ENCODE measurements at places on chromosomes 1 and 21.

- DNase-seq, result peak; percentile 15
Measured at GRCh38 chr1:43706598-43707189, 642 bp upstream of the ST3GAL3 start.

DNA sequence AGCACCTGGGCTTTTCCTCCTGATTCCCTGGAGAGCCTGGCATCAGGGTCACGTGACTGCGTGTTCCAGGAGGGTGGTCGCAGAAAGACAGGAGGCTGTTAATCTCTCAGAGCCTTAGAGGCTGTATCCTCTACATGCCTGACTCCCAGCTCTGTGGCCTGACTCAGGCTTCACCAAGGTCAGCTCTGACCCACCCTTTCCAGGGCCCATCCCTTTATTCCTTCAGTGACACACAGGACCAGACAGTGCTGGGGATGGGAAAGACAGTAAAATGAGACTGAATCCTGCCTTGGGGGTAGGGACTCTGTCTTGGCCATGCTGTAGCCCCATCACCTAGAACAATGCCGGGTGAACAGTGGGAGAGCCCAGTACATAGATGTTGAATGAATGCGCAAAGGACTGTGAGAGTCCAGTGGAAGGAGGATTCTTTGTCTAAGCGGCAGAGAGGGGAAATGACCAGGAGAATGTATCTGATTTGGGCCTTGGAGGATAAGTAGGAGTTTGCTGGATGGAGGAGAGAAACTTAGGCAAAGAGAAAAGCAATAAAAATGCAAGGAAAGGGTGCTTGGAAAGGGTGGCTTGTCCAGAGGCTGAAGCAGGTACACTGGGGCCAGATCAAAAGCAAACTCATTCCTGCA, 33.0 kb downstream of the EPHX1 start:
- DNase-seq, result no peak

DNA sequence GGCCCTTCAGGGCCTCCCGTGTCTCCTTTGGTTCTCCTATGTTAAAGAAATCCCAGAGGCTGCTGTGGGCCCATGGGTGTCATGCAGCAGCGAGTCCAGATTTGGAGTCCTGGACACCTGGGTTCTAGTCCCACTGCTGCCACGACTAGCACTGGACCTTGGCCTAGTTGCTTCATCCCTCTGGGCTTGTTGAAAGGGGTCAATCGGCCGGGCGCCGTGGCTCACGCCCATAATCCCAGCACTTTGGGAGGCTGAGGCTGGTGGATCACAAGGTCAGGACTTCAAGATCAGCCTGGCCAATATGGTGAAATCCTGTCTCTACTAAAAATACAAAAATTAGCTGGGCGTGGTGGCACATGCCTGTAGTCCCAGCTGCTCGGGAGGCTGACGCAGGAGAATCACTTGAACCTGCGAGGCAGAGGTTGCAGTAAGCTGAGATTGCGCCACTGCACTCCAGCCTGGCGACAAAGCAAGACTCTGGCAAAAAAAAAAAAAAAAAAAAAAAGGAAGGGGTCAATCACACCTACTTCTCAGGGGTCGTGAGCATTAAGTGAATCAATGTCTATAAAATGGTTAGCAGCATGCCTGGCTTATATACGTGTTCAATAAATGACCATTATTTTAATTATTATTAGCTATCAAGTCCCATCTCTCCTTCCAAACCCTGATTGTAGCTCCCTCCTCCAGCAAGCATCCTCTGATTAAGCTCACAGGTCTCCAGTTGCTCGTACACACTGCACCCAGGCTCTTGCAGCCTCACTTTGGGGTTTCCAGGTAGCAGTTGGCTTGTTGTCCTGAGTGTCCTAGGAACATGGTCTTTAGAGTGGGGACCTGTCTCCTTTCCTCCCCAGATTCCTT, 43.8 kb downstream of the KIRREL1 start:
- no peak for DNase-seq

DNA sequence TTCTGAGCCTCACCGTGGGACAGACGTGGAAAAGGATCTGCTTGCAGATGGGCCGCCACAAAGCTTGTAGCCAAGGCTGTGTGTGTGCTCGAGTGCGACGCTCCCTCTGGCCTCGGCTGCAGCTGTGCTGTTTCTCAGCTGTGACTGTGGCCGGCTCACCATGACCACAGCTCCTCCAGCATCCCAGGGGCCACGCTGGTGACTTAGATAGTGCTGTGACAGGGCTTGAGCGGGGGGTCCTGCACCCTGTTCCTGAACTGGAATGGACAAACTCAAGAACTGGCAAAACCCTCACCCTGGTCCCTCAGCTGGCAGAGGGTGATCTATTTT, 17.4 kb upstream of the ACTRT2 start:
- DNase-seq, result no peak

GRCh38 chr1:218209351-218209861, 75.7 kb upstream of the RRP15 start:
- no peak for DNase-seq

DNA sequence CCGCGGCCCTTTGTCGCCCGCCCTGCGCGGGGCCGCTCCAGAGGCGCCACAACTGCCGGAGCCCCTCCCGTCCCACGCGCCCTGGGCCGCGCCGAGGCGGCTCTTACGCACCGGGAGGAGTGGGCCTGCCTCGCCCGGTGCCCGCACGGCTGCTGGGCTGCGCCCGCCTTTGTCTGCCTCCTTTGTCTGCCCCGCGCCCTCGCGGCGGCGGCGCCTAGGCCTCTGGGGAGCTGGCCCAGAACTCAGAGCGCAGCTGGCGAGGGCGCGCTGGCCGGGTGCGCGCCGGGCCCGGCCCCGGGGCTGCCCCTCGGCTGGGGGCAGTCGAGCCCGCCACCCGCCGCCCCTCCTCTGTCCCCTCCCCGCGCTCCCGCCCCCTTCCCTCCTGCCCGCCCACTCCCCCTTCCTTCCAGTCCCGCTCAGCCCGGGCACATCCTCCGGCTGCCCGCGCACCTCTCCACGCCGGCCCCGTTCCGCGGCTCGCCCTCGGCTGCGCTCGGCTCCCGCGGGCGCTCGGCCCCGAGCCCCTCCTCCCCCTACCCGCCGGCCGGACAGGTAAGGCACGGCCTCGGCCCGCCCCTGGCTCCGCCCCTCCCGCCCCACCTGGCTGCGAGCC, at the start of gene DRAXIN:
Gene DRAXIN (plus strand): TSS at position 409 of the 613 bp plus-strand sequence. CDS start 14,549 bp downstream, outside the sequence.
- no peak for DNase-seq

GRCh38 chr1:212147581-212148033, 112.1 kb downstream of the DTL start:
- DNase-seq, result no peak

- DNase-seq, result no peak
Measured at GRCh38 chr1:203422656-203423055, 53.0 kb upstream of the PRELP start.

DNA sequence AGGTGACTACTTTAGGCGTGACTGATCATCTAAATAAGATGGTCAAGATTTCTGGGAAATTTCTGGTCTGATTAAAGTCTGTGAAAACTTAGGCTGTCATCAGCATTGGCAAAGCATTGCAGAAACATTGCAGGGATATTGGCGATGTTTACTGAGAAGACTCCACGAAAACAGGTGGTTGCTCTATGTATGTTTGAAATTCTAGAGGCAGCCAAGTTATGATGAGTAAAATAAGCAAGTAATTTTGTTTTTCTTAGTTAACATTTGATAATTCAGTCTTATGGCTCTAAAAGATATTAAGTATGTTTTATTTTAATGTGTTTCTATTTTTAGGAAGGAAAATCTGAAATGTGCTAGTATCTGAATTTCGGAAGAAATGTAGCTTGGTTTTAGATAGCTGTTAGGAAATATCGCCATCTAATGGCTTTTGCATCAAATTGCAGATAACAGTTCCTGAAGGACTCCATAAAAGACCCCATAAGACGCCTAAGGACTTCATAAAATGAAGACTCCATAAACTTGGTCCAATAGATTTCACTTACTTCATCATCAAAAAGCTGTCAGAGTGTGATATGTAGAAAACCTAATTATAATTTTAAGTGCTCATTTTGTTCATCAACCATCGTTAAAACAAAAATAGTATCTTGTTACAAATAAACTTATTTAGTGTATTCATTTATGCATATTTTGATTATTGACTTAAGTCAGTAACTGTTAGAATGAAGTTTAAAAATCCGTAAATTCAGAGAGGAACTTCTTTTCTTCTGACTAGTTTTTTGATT, 344.6 kb downstream of the RYR2 start:
- no peak for DNase-seq

GRCh38 chr1:223844787-223845036, 1.0 kb downstream of the TP53BP2 start:
- DNase-seq, result peak; percentile 37

DNA sequence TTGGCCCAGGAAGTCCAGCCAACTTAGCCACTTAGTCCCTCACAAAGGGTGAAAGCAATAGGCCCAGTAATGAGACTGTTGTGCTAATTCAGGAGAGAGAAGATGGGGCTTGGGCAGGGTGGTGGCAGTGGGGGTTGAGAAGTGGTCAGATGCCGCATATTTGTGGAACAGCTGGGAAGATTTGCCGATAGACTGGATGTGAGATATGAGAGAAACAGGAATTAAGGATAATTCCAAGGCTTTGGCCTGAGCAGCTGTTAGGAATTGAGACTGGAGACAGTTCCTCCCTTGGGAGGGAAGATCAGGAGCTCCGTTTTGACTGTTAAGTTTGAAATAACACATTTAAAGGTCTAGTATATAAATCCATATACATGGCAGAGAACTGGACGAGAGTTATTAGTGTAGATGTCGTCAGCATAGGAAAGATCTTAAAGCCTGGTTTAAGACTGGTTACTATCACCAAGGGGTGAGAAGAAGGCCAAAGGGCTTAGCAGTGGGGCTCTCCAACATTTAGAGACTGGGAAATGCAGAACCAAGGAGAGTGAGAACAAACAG, 323.7 kb upstream of the FAM78B start:
- DNase-seq, result no peak

- no peak for DNase-seq
Measured at GRCh38 chr1:202088206-202088605, 34.5 kb upstream of the GPR37L1 start.

- no peak for DNase-seq
Measured at GRCh38 chr1:117810553-117810952, 118.9 kb downstream of the GDAP2 start.

DNA sequence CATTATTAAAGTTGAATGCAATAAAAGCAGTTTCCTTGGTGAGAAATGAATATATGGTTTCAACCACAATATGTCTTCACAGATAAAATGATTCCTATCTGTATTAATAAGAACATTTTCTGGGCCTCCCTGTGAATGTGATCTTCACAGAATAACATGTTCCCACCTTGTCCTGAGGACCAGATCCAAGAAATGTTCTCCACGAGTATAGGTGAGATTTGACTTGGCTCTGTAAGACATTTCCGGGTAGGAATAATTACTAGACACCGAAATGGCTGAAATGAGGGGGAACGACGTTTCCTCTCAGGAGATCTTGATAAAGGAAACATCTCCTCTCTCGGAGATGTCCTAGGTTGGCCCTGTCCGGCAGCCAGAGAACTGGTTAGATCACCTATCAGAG, 61.4 kb downstream of the CLIC6 start:
- no peak for DNase-seq

- DNase-seq, result no peak
Measured at GRCh38 chr21:34599534-34600101, 15.3 kb downstream of the RCAN1 start.

- DNase-seq, result no peak
Measured at GRCh38 chr21:14858311-14858710, 206.5 kb downstream of the NRIP1 start.

DNA sequence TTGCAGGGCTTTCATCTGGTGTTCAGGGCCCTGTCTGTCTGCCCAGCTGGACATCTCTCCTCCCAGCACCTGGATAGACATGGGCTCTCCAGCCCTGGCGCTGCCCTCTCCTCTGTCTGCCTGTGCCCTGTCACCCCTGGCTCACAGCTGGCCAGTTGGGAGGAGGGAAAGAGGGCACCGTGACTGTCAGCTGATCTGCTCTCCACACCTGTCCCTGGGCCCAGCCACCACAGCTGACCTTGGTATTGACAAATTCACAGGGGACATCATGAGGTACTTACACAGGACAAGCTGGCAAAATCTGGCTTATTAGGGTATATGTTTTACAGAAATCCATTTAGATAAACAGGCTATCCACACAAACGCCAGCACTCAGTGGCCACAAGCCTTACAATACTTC, 8.3 kb downstream of the TNR start:
- DNase-seq, result no peak

DNA sequence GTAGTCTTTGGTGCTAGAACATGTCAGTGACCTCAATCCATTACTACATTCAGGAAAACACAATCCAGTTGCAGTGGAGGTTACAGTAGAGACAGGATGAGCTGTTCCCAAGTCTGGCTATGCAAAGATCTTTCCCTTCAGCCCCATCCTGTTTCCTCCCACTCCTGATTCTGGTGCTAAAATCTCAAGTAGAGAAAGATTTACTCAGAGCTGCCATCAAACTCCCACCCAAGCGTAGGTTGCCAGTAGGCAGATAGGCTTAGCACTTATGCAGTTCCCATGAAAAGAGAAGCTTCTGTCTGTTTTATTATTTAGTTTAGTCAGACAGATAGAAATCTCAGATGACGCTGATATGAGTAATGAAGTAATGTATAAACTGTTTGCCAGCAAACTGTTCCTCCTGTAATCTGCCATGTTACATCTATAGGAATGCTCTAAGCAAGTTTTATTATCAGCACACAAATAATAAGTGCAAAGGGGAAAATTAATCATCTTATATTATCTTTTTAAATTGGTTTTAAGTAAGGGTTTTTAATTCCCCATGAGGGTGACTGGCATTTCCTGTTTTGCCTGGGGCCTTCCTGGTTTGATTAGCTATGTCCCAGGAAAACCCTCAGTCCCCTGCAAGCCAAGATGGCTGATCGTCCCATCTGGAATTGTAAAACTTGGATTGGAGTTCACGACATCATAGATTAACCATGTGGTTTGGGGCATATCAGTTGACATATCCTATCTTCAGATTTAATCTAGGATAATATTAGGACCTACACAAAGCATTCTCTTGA, 188.3 kb upstream of the PALMD start:
- DNase-seq, result no peak

GRCh38 chr1:2475571-2475970, 518 bp upstream of the PLCH2 start:
- no peak for DNase-seq

DNA sequence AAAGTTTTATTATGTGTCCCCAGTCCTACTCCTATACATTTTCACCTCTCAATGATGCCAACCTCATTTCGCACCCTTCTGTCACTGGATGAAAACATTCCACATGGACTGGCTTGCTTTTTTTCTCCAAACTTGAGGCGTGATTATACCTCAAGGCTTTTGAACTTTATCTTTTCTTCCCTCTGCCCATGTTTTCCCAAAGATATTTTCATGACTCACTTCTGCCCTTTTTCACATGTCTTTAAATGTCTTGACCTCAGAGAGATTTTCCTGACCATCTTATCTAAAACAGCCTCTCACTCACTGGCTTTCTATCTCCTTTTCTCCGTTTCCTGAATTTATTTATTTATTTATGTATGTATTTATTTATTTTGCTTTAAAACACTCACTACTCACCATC, 659.0 kb downstream of the PTPRC start:
- no peak for DNase-seq

GRCh38 chr1:209751627-209752231, 4.1 kb upstream of the TRAF3IP3 start:
- DNase-seq, result no peak

DNA sequence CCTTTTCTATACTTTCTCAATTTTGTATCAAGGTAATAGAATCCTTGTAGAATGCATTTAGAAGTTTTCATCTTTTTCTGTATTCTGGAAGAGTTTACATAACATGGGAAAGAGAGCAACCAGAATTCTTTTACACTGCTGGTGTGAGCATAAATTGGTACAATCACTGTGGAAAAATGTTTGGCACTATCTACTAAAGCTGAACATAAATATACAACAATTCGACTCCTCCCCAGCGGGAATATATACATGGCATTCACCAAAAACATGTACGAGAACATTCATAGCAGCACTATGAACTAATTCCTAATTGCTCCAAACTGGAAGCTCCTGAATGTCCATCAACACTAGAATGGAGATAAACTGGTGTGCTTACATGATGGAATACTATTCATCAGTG, 1.8 kb upstream of the ACBD6 start:
- DNase-seq, result no peak
